ENCODE measurements at places on chromosomes 11 and 22.
A peak's percentile ranks its signal among the peaks of the same experiment; 100 is the strongest.

DNA sequence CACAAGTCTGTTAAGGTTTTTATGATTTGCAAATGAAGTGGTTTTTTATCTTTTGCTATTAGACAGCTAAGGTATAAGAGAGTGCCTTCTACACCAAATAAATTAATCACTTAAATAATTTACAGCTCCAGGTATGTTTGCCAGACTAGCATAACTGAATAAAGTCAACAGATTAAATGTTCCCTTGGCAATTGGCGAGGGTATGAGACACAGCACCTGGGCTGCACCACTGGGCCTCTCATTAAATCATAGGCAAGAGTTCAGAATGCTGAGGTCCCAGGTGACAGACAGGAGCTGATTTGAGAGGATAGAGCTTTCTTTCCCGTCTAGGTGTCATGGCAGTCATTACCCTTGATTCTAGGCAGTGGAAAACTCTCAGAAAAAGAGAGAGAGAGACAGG, 62.6 kb upstream of the WT1 start:
- no peak for DNase-seq

DNA sequence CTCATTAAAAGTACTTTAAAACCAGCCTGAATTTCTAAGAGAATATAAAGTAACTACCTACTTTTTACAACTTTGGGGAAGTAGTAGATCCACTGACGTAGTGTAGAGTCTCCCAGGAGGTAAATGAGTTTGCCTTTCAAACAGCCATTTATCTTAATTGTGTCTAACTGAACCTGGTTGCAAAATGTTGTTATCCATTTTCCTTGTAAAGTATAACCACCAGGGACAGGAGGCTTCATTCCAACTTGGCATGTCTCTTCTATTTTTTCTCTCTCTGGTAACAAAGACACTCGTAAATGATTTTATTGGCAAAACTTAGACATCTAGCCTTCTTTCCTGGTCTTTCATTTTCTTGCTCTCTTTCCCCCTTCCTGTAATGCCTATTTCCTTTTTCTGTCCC, 36.9 kb downstream of the NXPE1 start:
- DNase-seq: no peak

GRCh38 chr11:110298301-110298765, 1.9 kb upstream of the RDX start:
- DNase-seq: no peak

GRCh38 chr22:34966980-34967565, 98.9 kb upstream of the ISX start:
- no peak for DNase-seq

DNA sequence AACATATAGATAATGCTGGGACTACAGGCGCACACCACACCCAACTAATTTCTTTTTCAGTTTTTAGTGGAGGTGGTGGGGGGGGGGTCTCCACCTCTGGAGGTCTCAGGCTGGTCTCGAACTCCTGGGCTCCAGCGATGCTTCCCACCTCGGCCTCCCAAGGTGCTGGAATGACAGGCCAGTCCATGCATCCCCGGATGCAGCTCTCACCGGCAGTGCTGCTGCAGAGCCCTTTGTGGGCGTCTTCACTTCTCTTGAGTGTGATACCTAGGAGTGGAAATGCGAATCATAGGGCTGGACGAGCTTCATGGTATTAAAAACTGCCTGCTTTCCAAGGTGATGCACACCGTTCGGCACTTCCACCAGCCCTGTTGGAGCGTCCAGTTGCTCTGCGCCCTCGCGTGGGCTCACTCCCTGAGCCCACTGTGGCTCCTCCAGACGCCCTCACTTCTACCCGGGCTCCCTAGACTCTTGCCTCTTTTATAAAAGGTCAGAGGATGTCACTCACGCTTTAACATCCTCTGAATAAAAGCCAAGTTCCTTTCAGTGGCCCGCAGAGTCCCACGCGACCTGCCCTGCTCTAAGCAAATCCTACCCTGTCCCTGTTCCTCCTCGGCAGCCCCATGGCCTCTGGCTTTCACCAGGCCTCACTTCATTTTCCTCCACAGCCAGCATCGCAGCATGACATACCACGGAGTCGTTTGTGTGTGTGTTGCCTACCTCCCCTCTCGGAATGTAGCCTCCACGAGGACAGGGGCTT, 837 bp upstream of the BID start:
- no peak for DNase-seq

- no peak for DNase-seq
Measured at GRCh38 chr11:111793863-111794262, 27.7 kb upstream of the PPP2R1B start.

DNA sequence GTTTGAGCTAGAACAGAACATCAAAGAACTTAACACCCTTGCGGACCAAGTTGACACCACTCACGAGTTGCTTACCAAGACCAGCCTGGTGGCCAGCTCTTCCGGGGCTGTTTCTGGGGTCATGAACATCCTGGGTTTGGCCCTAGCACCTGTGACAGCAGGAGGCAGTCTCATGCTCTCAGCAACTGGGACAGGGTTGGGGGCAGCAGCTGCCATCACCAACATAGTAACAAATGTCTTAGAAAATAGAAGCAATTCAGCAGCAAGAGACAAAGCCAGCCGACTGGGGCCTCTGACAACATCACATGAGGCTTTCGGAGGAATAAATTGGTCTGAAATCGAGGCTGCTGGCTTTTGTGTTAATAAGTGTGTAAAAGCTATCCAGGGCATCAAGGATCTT, 8.7 kb downstream of the APOL5 start:
- no peak for DNase-seq

GRCh38 chr11:130403967-130404366, 24.4 kb downstream of the ADAMTS8 start:
- no peak for DNase-seq

DNA sequence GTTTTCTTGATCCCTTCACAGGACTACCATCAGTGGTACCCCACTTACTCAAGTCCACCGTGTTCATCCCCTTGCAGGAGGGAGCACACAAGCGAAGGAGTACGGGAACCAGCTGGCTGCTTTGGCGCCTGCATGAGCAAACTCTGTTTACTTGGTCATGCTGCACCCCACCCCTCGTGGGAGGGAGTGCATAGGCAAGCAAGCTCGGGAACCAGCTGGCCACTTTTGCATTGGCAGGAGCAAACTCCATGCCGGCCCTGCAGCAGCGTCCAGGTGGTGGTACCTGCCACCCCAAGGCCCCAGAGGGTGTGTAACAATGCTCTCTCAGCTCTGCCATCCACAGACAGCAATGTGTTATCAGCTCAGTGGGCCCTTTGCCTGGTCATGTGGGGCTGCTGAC, 737.8 kb downstream of the FAM181B start:
- no peak for DNase-seq

DNA sequence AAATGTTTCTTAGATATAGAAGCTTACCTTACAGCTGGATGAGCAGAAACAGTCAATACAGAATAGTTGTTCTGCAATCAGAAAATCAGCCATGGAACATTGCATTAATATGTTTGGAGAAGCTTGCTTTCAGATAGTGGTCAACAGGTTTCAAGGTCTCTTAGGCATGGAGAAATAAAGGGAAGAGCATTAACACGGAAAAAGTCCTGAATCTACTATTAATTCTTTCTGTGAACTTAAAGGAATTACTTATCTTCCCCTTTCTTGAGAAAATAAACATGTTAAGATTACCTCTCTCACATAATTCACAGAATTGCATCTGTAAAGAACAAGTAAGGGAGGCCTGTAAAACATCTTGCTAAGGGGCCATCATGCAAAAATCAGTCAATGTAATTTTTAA, at the start of gene OR5B3:
Gene OR5B3 (minus strand): TSS at position 101 of the 400 bp plus-strand sequence. CDS start 3,465 bp downstream, outside the sequence.
- DNase-seq: no peak

DNA sequence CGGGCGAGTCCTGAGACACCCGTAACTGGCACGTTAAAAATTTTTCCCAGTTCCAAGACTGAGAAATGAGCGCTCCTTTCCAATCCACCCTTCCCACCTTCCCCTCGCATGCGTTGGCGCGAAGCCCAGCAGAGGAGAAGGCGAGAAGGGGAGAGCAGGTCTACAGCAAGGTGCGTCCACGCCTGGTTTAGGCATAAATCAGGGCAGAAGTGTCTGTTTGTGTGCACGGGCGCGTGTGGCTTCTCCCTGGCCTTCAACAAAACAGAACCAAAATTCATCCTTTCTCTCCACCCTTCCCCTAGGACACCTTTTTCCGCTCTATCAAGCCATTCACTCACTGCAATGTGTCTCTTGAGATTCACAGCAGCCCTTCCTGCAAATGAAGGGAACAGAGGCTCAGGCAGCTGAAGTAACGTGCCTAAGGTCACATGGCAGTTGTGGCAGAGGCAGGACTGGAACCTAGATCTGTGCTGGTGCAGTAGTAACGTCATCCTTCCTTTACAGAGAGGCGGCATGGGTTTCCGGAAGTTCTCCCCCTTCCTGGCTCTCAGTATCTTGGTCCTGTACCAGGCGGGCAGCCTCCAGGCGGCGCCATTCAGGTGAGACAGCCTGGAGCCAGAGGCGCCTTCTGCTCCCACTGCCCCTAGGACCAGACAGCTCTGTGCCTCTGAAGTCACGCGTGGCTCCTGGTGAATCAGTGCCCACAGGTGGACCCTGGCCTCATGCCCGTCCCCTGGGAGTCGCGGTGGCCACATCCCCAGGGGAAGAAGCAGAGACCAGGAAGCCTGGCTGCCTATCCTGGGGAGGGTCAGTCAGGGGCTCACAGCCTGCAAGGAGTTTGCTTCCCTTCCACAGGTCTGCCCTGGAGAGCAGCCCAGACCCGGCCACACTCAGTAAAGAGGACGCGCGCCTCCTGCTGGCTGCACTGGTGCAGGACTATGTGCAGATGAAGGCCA, 1.1 kb downstream of the CALCB start:
- peak; percentile 85 for DNase-seq

GRCh38 chr11:106152824-106153223, 75.4 kb downstream of the AASDHPPT start:
- no peak for DNase-seq

DNA sequence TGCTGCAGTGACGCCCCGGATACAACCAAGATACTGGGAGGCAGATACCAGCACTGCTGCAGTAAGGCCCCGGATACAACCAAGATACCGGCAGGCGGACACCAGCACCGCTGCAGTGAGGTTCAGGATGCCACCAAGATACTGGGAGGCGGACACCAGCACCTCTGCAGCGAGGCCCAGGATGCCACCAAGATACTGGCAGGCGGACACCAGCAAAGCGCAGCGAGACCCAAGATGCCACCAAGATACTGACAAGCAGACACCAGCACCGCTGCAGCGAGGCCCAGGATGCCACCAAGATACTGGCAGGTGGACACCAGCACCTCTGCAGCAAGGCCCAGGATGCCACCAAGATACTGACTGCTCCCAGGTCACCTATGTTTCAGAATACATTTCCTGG, 225.2 kb downstream of the BRD1 start:
- DNase-seq: no peak

GRCh38 chr22:29078036-29078868, 5.4 kb downstream of the KREMEN1 start:
- peak; percentile 10 for DNase-seq

GRCh38 chr11:112281726-112282125, 21.1 kb upstream of the PLET1 start:
- DNase-seq: no peak

GRCh38 chr11:10147195-10147594, 146.8 kb downstream of the SBF2 start:
- DNase-seq: no peak

DNA sequence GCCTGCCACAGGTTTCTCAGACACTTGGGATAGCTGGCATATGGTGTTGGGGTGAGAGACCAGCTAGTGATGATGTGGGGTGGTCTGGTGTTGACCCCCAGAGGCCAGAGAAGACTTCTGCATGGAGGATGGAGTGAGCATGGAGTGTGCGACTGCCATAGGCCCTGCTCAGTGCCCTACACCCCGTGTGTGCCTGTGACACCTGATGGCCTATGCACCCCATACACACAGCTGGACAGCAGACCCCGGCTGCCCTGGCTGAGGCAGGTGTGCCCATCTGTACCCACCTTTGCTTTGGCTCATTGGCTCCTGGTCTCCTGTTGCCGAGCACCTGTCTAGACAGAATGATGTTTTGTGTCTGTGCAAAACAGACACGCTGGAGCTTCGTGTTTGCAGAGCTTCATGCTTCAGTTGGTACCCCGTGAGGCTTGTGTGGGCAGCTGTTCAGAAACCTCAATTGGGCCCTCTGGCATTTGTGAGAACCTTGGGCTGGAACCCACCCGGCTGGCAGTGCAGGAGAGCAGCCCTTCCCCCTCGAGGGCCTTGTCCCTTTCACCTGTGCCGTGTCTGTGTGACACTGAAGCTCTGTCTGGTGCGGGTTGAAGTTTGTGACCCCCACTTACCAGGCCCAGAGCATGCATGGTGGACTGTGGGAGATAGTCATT, 27.6 kb downstream of the BCR start:
- peak; percentile 72 for DNase-seq

DNA sequence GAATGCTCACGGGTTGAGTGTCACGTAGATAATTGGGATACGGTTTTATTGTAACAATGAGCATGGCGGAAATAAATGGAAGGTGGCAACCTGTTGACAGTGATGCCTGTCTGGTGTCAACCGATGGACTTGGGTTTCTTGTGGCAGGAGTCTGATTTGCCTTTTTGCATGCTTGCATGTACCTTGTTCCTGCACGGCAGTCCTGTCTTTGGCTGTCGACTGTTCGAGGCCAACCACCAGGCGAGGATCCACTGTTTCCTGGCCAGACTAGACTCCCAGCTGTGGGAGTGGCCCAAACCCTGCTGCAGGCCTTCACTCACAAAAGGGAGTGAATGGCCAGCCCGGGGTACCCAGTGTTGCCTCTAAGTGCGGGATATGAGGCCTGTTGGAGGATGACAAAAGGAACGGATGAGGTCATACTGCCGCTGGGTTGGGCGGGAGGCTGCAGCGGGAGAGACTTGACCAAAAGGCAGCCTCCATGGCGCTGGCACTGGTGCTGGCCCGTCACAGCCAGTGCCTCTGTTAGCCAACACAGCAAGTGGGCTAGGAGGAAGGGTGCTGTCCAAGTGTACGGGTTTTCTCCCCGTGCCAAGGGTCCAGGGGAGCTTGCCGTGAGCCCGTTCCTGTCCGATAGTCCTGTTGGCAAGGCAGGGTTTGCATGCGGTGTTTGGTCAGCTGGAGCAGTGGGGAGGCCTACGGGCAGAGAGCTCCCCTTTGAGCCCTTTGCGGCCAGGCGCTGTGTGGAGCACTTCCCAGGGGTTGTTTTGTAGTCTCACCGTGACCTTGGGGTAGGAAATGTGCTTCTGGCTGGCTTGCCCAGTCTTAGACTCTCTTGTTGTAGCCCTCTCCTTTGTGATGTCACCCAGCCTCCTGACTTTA, 974 bp downstream of the DGCR8 start:
- DNase-seq: peak; percentile 42

DNA sequence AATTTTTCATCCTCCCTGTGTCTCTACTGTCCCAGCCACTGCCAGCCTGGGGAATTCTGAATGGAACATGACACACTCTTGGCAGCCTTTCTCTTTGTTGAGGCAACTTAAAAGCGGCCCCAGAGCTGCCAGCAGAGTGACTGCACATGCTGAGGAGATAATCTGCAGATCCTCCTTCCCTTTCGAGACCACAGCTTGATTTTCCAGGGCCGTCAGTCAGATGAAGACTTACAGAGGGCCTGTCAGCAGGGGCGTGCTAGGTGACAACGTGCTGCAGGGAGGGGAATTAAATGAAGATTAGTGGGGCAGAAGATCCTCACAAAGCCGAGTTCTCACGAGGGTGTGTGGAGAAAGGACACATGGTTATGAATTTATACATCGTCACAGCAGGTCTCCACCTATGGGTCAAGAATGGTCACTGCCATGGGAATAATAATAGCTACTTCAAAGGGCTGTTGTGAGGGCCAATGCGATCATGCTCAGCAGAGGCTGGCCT, 193.5 kb upstream of the PITPNB start:
- no peak for DNase-seq
